Stimulated activated CD4-positive, alpha-beta T cell treated with anti-CD3 and anti-CD28 coated beads, Interleukin-1b, Interleukin-23, amount 100 ng/mL, for 48 hours (primary cell): ENCODE measurements at places on chromosomes 11 and 22.

DNA sequence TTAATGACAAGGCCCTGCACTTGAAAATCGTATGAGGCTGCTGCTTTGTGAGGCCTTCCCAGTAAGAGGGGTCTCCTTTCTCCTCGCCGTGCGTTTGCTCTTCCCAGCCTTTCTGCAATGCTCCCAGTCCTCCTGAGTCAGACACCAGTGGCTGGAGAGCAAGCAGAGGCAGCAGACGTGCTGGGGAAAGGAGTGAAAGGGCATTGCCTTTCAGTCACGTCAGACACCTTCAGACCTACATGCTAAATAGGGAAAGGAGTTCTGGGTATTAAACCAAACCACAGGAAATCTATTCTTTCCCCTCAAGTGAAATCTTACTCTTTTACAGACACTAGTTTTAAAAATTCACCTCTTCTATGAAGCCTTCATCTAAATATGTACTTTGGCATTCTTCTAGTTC lies 274.8 kb downstream of the NTM start:
- no peak for DNase-seq

- DNase-seq = no peak
Observed at GRCh38 chr11:36356201-36356600, 60.1 kb downstream of the PRR5L start.

DNA sequence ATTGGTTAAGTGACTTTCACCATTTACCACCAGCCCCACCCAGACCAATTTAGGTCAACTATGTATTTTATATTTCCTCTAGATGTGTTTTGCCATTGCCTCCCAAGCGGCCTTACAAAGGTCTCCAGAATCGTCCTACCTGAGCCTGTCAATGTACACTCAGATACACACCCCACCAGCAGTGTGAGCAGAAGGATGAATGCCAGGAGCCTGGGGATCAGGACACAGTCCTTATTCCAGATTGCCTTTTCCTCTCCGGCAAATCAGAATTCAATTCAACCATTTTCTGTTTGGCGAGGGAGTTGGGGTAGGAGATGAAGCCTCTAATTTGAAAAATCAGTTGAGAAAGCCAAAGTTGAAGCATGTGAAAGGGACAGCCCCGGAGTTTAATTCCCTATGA lies 35.4 kb upstream of the CRTAM start:
- DNase-seq = no peak

GRCh38 chr11:3830730-3831129 lies 10.0 kb downstream of the RHOG start:
- no peak for DNase-seq

- DNase-seq = no peak
Observed at GRCh38 chr11:62461740-62462507, 43.1 kb downstream of the SCGB1A1 start.

GRCh38 chr22:44819966-44820631 lies 67.7 kb downstream of the ARHGAP8 start:
- DNase-seq = no peak

GRCh38 chr22:38750638-38751037 lies 5.2 kb downstream of the SUN2 start:
- no peak for DNase-seq

- DNase-seq = no peak
Observed at GRCh38 chr11:9880657-9881056, 216.8 kb downstream of the SWAP70 start.

DNA sequence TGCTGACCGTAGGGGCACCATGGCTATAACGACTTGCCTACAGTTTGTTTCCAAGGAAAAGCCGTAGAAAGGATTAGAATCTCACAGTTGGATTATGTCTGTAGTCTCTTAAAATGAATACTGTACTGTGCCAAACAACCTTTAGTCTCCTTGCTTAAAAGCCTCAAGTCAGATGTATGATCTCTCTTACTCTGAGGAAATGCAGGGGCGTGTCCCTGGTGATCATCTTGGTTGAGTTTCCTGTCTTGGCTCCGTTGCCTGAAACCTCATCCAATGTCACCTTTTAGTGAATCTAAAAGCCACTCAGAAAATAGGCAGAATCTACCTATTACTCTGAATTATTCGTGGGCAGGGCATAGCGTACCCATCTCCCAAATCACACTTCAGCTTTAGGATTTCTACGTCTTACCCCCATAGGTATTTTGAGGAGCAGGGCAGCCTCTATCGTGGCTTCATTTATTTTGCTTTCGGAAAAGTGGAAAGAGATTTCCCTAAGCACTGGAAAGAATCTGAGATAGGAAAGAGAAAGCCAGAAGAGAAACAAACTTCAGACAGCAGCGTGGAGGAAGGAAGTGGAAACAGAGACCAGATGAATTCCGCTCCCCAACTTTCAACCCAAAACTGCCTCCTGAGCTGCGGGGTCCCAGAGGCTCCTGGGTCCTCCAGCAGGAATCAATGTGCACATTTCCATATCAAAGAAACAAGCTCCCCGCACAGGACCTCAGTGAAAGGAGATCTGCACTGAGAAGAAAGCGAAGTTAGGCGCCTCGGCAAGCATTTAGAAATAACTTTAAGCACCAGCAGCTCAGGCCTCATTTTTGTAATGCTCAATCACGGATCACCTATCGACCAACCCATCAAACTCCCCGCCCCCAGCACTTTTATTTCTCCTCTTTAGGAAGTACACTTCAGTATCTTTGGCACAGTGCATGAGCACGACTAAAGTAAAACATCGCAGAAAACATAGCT lies 245.8 kb downstream of the ETS1 start:
- DNase-seq = peak; percentile 66

GRCh38 chr22:42338479-42338878 lies 68.0 kb upstream of the TCF20 start:
- DNase-seq = no peak

- DNase-seq = no peak
Observed at GRCh38 chr11:129273944-129274711, 82.0 kb upstream of the ARHGAP32 start.

- DNase-seq = peak; percentile 62
Observed at GRCh38 chr22:39900306-39901227, at the start of gene GRAP2. GRAP2 (plus strand) TSS chr22:39901084; CDS start chr22:39947107, 46,023 bp downstream.

DNA sequence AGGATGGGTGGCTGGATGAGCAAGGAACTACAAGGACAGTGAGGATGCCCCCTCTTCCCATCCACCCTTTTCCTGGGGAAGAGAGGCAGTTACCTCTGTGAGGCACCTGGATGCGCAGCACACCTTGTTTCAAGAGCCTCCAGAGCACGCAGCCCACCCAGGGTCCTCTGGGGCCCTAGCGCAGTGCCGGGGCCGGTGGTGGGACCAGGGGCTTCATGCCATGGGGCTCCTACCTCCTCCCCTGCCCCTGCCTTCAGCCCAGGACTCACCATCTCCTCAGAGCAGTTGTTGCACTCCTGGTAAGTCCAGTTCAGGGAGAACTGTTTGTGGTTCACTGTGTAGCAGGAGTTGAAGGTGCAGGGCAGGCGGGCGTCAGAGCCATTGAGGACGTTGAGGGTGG lies 8.1 kb downstream of the SCN2B start:
- no peak for DNase-seq

GRCh38 chr22:38074181-38075104 lies 9.5 kb downstream of the SLC16A8 start:
- no peak for DNase-seq

- no peak for DNase-seq
Observed at GRCh38 chr11:66052664-66052982, 459 bp downstream of the SF3B2 start.

DNA sequence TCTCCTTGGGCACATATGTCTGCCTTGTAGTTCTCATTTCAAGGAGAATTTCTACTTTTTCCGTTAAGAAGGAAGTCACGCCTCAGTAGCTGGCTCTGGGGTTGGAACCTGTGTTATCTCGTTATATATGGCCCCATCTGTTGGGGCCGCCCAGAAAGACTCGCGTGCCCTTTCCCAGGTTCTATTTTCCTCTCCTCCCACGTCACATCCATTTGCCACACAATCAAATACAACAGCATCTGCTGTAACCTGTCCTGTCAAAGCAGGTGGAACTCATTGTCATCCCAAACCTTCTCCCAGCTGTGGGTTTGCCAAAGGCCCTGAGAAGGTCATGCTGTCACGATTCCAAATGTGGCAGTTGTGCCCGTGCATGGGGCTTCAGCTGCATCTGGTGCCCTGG lies 213.1 kb upstream of the ZBED5 start:
- no peak for DNase-seq

- no peak for DNase-seq
Observed at GRCh38 chr11:95308512-95309035, 77.6 kb upstream of the SESN3 start.

DNA sequence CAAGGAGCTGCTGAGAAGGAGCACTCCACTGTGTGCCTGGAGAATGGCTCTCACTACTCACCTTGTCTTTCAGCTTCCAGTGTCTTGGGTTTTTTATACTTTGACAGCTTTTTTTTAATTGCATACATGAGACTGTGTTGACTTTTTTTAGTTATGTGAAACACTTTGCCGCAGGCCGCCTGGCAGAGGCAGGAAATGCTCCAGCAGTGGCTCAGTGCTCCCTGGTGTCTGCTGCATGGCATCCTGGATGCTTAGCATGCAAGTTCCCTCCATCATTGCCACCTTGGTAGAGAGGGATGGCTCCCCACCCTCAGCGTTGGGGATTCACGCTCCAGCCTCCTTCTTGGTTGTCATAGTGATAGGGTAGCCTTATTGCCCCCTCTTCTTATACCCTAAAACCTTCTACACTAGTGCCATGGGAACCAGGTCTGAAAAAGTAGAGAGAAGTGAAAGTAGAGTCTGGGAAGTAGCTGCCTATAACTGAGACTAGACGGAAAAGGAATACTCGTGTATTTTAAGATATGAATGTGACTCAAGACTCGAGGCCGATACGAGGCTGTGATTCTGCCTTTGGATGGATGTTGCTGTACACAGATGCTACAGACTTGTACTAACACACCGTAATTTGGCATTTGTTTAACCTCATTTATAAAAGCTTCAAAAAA lies 72.6 kb downstream of the NCAPD3 start:
- DNase-seq = no peak

GRCh38 chr11:14089690-14090462 lies 127.4 kb downstream of the SPON1 start:
- no peak for DNase-seq

- no peak for DNase-seq
Observed at GRCh38 chr11:130313383-130314183, 1.1 kb downstream of the ZBTB44 start.

DNA sequence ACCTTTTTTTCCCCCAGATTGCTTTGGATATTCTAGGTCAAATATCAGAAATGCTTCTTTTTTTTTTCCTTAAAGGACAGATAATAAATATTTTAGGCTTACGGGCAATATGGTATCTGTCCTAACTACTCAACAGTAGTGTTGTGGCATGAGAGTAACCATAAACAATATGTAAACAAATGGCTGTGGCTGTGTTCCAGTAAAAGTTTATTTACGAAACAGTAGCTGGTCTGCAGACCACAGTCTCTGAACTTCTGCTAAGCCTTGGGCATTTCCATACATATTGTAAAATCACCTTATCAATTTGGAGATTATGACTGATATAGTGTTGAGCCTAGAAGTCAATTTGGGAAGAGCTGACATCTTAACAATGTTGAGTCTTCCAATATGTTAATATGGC lies 139.0 kb upstream of the PITPNB start:
- no peak for DNase-seq

DNA sequence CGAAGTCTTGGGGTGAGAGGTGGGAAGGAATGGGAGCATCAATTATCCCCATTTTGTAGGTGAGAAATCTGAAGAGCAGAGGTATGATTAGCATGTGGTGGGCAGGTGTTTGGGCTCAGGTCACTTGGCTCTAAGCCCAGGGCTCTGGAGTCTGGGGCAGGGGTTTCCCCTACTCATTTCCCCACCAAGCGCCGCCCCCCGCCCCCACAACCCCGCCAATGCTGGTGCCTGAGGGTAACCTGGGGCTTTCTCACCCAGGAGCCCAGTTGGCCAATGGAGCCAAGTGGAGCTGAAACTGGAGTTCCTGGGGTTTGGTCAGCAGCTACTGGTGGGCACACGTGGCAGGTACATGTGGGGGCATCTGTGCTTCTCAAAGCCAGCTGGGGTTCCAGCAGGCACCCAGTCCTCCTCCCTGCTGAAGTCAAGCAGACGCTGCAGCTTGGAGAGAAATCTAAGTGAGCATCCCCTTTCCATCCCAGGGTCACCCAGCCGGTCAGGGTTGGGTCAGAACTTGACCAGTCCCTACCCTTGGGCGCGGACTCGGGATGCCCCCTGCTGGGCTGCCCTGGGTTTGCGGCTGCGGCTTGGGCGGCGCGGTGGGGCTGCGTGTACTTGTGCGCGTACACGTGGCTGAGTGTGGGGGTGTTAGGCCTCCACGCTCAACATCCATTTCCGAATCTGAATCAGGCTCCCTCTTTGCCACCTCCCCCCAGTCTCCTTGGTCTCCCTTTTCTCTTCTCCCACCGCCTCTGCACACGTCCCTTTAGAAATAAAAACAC lies 1.7 kb upstream of the CHRM1 start:
- peak; percentile 58 for DNase-seq

- DNase-seq = no peak
Observed at GRCh38 chr22:50301581-50301991, 5.9 kb downstream of the PLXNB2 start.

GRCh38 chr22:27934069-27934468 lies 15.0 kb upstream of the PITPNB start:
- no peak for DNase-seq

DNA sequence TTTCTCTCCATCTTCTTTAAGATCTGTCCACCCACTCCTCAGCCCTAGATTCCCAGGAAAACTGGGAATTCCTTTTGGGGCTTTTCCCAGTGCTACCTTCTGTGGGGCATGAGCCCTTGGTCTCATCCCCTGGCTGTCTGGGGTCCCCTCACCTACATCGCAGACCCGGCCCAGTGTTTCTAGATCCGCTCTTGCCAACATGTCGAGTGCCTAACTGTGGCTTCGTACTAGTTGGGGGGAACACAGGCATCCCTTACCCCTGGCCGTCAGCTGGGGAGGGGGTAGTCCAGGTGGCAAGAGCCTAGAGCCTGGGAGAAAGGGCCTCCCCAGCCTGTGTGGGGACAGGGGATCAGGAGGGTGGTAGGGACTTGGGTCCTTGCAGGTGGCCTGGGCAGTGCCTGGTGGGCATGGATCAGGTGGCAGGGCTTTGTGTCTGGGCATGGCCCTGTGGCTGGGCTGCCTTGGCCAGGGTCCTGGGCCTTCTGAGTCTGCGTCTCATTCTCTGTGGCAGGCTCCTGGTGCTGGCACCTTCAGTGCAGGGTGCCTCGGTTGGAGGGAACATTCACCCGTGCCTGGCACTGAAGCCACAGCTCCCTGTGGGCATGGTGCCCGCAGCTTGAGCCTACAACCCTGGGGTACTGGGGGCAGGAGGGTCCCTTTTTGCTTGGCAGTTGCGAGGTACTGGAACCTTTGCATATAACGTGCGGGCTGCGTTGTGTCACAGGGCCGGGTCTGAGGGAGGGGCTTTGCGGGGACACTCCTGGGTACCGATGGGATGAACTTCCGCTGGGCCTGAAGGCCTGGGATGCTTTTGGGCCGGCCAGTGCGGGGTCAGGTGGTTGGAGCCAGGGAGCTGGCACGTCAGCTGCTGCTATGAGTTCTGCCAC lies 4.1 kb downstream of the KCNQ1 start:
- no peak for DNase-seq

- no peak for DNase-seq
Observed at GRCh38 chr11:103315248-103315647, 206.0 kb downstream of the DYNC2H1 start.

GRCh38 chr11:73629907-73630306 lies 16.5 kb upstream of the PLEKHB1 start:
- DNase-seq = no peak

GRCh38 chr11:50070389-50070788 lies 37.7 kb downstream of the OR4C45 start:
- no peak for DNase-seq

GRCh38 chr11:84691830-84692229 lies 935.3 kb downstream of the DLG2 start:
- DNase-seq = no peak
